ENCODE measurements at places on chromosomes 12 and 14.

DNA sequence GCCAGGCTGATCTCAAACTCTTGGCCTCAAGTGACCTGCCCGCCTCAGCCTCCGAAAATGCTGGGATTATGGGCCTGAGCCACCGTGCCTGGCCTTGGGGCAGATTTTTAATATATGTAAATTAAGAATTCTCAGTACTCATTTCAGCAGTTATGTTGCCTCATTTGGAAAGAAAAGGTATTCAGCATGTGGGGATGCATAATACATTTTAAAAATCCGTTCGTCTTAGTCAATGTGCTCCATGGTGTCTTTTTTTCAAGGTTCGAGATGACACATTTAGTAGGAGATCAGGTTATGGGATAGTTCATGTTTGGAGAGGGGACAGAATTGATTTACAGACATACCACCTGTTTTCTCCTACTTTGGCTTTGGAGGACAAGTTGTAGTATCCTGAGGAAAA, 10.2 kb downstream of the SYNE2 start:
- DNase-seq, result no peak

DNA sequence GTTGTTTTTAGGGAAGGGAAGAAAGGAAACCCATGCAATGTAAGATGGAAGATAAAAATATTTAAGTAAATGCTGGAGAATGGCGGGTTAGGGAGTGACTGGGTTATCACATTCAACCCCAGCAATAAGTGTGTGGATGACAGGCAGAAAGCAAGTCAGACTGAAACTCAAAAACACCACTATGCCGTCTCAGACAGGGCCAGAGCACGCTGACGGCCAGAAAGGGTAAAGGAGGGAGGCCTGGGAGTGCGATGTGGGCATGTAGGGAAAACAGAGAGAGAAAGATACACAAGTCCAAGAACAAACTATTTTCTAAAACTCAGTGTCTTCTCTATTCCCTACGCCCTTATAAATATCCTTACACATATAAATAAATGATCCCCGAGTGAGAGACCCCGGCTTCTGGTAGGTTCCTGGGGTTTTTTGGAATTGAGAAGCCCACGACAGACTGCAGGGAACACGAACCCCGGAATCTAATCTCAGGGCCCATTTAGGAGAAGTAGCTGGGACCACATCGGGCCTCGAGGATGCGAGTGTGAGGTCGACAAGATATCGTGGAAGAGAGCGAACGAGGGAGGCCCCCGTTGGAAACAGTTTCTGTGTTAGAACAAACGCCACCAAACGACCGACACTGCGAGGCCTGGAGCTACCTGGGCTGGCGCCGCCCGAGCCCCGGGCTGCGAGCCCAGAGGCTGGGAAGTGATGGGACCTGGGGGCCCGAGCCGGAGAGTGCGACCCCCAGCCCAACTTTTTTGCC, 735 bp upstream of the OTX2 start:
- DNase-seq, result no peak

DNA sequence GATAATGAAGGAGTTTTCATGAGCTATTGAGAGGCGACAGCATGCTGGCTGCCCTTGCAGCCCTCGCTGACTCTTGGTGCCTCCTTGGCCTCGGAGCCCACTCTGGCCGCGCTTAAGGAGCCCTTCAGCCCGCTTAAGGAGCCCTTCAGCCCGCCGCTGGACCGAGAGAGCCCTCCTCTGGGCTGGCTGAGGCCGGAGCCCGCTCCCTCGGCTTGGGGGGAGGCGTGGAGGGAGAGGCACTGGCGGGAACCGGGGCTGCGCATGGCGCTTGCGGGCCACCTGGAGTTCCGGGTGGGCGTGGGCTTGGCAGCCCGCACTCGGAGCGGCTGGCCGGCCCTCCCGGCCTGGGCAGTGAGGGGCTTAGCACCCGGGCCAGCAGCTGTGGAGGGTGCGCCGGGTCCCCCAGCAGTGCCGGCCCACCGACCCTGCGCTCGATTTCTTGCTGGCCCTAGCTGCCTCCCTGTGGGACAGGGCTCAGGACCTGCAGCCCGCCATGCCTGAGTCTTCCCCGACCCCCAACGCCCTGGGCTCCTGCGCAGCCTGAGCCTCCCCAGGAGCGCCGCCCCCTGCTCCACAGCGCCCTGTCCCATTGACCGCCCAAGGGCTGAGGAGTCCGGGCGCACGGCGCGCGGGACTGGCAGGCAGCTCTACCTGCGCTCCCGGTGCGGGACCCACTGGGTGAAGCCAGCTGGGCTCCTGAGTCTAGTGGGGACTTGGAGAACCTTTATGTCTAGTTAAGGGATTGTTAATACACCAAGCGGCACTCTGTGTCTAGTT, 20.1 kb upstream of the PAWR start:
- DNase-seq, result no peak

- DNase-seq, result no peak
Observed at GRCh38 chr14:68111097-68111852, 291.7 kb downstream of the RAD51B start.

DNA sequence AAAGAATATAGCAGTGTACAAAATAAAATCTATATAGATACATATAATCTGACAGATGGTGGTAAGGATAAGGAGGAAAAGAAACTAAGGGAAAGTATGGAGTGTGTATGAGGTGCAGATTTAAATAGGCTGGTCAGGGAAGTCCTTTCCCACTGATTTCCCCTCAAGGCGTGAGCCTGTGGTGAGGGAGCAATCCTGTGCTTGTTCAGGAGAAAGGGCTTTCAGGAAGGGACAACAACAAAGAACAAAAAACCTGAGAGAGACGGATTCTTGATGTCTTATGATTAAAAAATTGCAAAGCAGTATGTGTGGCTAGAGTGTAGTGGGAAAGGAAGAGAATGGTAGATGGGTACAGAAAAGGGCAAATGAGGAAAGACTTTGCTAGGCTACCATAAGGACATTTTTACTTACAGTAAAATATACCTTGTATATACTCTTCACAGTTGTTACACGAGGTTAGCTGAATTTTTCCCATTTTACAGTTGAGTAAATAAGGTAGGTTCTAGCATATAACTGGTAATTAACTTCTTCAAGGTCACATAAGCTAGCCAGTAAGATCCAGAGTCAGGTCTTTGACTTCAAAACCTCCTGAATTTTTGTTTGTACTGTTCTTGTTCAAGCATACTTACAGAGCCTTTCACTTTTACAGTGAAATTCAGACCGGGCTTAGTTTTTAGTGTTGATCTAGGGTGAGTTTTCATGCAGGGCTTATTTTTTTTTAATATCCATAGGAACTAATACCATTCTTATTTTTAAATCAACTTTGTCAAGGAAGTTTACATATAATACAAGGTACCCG, 15.6 kb downstream of the CNOT2 start:
- no peak for DNase-seq

DNA sequence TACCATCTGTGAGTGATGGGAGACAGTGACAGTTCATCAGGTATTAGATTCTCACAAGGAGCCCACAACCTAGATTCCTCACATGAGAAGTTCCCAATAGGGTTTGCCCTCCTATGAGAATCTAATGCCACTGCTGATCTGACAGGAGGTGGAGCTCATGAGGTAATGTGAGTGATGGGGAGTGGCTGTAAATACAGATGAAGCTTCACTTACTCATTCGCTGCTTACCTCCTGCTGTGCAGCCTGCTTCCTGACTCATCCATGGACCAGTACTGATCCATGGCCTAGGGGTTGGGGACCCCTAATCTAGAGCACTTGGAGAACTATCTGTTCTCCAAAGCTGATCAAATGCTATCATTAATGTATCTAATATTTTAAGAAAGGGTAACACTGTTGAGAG, 17.7 kb downstream of the CLEC2D start:
- no peak for DNase-seq

GRCh38 chr12:88144546-88145468, 2.7 kb downstream of the TMTC3 start:
- DNase-seq, result no peak

GRCh38 chr14:61188978-61189808, 91.9 kb downstream of the TMEM30B start:
- DNase-seq, result no peak
